ENCODE measurements at places on chromosomes 7 and 10.

DNA sequence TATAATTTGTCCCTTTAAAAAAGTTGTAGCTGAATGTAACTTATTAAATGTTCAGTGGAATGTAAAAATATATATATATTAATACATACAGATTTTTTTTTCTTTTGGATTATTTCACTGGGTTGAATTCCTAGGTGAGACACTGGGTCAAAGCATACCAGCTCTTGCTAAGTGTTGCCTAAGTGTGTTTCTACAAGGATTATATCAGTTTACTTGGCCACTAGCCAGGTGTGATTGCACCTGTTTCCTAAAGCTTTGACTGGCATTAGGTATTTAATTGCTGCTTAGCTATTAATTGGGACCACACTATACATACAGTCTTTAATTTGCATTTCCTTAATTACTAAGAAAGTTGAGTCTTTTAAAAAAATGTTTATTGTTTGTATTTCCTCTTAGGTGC is 5.5 kb upstream of the ELOVL3 start:
- no peak for DNase-seq

DNA sequence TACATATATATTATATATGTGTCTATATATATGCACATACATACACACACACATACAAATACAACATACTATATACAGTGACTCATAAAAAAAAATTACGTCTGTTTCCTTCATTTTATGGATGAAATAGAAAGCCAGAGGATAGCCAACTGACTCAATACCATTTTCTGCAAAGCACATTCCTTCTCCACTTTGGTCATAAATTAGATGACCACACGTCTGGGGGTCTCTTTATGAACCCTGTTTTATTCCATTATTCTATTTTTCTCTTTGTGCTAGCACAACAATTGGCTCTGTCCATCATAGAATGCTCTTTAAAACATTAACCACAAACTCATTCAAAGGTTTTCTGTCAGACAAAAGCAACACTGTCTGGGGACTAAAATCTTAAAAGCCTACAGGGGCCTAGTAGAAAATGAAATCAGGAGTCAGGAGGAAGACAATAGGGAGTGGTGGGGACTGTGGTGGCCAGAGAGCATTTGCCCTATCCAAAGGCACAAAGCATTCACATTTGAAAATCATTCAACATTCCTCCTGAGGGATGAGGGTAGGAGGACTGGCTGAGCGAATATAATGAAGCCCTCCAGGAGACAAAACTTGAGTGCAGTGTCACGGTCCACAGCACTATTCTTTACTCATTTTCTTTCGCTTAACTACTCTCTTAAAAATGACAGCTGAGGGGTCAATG is 4.3 kb downstream of the CUBN start:
- DNase-seq, result no peak

DNA sequence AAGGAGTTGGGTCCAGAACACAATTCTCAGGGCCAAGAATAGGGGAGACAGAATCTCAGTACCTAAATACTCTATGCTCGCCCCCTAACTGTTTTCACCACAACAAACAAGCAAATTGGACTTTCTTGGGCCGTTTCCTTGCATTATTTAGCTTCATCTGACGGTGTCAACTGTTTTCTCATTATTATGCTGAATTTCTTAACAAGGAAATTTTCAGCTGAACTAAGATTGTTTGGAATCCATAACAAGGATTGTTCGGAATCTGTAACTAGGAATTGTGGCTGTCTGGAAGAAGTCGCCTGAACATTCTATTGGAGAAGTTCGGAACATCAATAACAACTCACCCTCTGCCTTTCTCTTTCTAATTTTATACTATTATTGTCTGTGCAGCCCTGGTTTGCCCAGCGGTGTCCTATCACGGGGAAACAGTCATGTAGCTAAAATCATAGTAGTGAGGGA is 15.5 kb upstream of the DLX6 start:
- no peak for DNase-seq

- DNase-seq, result no peak
Measured at GRCh38 chr10:69628891-69629290, 1.2 kb upstream of the FAM241B start.

DNA sequence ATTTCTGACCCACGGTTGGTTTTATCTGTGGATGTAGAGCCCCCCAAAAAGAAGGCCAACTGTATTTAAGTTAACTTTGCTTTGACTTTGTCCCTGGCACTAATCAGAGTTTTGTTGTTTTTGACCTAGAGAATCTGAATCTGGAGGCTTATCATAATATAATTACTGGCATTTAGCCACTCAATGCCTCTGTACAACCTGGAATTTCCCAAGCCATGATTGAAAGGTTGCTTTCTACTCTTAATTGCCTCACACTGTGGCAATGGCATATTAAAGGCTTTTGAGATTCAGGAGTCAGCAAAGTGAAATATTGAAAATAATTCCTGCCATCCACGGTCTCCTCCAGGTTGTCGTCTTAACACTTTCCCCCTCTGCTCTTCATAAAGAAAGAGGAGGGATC is 205.2 kb upstream of the GHITM start:
- DNase-seq, result no peak

GRCh38 chr10:11183015-11183414 is 165.3 kb downstream of the CELF2 start:
- DNase-seq, result peak; percentile 32

DNA sequence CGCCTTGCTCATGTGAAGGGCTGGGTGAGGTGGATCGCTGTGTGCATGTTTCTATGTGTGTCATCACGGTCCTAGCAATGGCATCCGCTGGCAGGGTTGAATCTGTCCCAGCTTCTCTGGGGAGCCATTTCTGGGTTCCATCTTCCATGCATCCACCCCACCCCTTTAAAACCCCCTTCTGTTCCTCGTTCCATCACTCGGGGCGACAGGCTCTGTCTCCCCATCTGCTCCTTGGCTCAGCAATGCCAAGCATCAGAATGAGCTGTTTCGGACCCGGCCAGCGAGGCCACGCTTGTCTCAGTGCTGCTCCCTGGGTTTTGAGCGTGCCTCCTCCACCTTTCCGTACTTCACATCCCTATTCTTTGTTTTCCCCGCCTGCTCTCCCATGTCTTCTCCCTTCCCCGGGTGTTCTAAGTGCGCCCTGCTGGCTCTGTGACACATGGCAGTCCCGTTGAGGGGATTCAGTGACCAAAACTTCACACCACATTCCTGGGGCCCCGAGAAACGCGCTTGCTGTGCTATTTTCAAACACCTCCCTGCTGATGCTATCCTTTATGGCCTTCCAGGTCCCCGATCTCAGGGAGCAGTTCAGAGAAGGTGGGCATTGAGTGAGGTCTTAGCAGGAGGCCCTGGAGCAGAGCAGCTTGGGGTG is 554.1 kb upstream of the FOXK1 start:
- DNase-seq, result no peak

DNA sequence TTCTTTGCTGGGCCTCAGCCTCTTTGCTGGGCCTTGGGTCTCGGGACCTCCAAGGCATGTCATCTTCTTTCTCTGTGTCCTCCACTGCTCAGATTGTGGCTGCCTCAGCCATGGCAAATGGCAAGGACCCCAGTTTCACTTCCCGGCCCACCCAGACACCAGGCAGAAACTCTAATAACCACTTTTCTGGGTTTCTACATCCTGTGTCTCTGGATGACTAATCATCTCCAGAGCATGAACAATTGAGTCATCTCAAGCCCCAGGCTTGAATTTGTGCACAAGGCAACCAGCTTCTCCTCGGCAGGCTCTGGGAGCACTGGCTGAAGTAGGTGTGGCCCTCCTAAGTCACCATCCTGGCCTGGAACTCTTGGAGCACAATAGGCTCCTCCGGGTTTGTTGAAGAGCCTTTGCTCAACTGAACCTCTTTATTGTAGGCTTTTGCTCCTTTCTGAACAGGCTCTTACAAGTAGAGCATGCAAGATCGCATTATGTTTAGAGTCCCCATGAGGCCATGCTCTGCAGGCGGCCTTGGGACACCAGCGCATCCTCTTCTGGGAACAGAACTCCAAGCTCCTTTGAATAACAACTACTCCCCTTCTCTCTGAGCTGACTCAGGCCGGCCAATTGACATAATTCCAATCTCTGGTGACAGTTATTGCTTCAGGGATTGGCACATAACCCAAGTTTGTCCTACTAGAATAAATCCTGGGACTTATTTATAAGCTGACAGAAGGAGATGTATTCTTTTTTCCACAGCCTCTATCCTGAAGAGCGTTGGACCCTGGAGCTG is 218.1 kb downstream of the WDR11 start:
- DNase-seq, result no peak

DNA sequence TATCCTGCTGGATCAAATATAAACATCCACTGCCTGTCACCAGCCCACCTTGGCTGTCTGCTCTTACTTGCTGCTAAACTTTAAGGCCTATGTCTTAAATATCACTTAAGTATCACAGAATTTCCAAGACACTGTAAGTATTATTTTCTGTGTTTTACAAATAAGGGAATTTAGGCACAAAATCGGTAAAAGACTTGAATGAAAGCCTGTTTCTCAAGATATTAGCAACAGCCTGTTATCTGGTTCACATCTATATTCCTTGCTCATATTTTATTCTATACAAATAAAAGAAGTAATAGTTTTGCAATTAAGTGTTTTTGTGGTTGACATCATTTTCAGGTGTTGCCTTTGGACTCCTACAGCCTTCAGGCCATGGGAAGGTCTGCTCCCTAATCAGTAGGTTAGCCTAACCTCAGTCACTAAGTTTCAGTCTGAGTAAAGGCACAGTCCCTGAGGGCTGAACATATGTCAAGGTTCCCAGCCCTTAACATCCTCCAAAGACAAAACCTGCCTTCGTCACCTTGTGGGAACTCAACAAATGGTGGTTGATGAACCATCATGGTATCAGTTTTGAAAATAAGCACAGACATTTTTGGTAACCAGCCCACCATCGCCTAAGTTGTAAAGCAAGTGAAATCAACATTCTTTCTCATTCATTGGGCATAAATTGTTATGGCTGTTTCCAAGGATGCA is 127.1 kb downstream of the CREB5 start:
- no peak for DNase-seq

- DNase-seq, result no peak
Measured at GRCh38 chr7:135215698-135216097, 4.4 kb upstream of the WDR91 start.

DNA sequence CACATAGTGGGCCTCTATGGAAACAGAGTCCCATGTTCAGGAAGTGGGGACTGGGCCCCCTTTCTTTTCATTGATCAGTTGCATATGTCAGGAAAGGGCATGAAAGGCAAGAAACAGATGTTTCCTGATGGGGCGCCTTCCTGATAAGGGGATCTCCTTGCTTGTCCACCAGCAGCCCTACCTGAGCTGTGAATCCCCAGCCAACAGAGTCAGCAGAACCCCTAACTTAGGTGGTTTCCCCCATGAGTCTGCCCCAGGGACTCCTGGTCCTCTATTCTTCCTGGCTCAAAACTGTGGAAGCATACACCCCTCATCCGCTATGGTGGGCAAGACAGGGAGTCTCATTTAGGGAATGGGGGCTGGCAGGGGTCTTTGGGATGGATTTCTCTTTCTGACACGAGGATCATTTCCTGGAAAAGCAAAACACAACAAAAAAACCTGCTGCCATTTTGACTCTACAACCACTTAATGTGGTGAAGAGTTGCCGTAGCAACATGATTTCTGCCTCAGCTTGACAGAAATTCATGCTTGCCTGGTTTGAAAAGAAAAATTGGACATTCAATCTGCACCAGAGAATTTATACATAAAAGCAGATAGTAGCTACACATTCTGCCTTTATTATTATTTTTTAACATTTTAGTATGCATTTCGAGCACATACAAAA is 119.8 kb downstream of the SPAG6 start:
- no peak for DNase-seq

GRCh38 chr10:1287971-1288401 is 231.8 kb downstream of the WDR37 start:
- no peak for DNase-seq

GRCh38 chr10:93849593-93849992 is 44.2 kb upstream of the SLC35G1 start:
- no peak for DNase-seq

GRCh38 chr10:97580421-97581367 is 3.5 kb upstream of the HOGA1 start:
- DNase-seq, result no peak

GRCh38 chr10:15290150-15290549 is 80.9 kb downstream of the FAM171A1 start:
- DNase-seq, result no peak

DNA sequence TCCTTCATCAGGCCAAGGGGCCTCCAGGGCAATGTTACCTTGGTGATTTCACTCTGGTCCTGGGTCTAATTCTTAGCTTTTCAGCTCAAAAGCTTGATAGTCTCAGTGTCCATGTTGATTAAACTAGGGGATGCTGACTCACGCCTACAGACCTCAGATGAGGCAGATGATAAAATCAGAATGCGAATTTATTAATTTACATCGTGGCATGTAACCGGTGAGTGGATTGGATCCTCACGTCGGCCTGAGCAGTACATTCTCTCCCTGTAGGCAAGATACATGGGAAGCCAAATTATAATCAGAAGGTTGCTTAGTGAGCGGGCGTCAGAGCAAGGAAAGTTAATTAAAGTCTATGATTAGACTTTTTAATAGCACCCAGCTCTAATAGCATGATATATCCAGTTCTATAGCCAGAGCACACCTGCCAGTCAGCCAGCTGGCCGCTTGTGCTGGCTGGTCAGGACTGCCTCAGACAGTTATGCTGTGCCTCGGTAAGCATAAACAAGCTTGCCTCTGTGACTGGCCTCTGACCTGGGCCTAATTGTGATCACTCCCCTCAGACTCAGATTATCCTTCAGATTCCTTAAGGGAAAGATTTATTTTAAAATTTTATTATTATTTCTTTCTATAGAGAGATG is 20.2 kb upstream of the CPA5 start:
- DNase-seq, result no peak

DNA sequence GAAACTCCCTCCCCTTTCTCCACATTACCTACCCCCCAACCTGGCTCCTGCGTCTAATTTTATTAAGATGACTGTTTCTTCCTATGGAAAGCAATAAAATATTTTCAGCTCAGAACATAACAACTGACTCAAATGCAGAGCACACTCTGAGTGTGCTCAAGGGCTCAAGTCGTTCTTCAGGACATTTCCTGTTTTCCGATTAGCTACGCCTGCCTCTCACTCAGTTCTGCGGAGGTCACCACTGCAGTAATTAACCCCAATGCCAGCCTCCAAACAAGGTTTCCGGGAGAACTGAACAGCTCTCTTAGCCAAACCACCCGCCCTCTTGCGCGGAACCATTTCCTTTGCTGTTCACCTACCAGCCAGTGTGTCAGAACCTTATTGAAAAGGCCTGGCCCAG is 19.3 kb downstream of the MYOF start:
- no peak for DNase-seq

DNA sequence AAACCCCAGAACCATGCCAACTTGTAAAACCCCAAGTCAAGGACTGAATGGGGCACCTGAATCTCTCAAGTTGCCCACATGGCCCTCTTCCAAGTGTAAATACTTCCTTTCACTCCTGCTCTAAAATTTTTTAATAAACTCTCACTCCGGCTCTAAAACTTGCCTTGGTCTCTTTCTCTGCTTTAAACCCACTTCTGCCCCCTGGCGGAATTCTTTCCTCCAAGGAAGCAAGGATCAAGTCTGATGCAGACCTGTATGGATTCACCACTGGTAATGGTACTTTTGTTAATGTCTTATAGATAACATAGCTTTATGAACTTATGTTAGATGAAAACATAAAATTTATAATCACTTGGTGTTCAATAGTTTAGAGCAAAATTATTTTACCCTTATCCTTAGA is 33.8 kb downstream of the SLC16A9 start:
- DNase-seq, result no peak

GRCh38 chr7:145134377-145134776 is 298.5 kb upstream of the TPK1 start:
- no peak for DNase-seq

- no peak for DNase-seq
Measured at GRCh38 chr7:136078630-136079029, 101.5 kb upstream of the MTPN start.

GRCh38 chr10:49556723-49557122 is 17.8 kb upstream of the ERCC6 start:
- no peak for DNase-seq

Data from stimulated activated CD4-positive, alpha-beta T cell treated with anti-CD3 and anti-CD28 coated beads, Interleukin-4, amount 100 ng/mL, for 4 hours (primary cell).